ENCODE measurements at places on chromosomes 1 and 21. TPM values are rescaled to one million over a fixed set of nuclear protein-coding genes. Genes with fewer than 3 reads are reported as not detected.

DNA sequence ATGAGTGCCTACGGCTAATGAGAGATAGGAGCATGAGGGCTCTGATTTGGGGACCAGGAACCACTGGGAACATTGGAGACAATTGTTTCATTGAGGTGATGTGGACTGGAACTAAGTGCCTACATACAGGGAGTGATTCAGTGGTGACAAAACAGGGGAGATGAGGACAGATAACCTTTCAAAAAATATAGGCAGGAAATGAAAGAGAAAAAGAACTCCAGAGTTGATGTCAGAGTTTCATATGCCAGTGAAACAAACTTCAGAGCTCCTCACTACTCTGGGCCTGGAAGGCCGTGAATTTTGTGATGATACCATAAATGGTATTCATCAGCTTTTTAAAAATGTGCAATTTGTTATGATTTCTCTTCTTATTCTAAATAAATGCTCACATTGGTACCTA lies 39.3 kb downstream of the FASLG start:
- H3K27me3 ChIP-seq = no peaks in the 10 kb centered on the region
- no peaks in the 10 kb centered on the region for H3K36me3 ChIP-seq
- no peak overlapping the region for H3K4me3 ChIP-seq
- no peak for DNase-seq
- H3K4me1 ChIP-seq = no peaks in the 10 kb centered on the region

DNA sequence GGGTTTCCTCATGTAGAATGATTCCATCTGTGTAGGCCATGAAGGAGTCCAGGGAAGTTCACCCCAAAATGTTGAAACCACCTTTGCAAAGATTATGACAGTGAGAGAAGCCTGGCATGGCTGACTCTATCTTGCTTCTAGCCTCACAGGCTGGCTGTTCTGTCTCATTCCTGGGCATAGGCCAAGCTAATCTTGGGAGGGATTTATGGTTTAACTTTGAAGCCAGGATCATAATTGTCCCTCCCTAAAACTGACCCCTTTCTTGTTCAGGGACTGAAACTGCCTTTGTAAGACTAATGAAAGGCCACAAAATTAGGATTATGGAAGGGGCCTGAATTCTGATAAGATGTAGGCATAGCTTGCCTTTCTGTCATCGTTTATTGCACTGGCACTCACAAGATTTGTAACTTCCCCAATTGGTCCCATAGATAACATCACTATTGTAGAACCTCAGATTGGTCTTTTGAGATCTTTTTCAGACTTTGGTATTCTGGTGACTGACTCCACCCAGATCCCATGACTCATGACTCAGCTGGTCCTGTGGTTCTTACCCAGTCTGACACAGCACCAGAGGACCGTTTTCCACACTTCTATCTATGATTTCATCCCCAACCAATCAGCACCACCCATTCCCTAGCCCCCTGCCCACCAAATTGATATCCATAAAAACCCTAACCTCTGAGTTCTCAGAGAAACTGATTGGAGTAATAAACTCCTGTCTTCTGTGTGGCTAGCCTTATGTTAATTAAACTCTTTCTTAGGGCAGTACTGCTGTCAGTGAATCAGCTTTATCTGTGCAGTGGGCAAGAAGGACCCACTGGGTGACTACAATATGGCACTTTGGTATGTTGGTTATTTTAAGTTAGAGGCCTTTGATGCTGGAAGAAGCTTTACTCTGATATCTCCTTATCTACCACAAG lies 13.6 kb upstream of the LAMTOR5 start:
- no peak overlapping the region for H3K4me3 ChIP-seq
- no peaks in the 10 kb centered on the region for H3K36me3 ChIP-seq

GRCh38 chr1:20107796-20108195 lies 11.5 kb downstream of the PLA2G2D start:
- no peak overlapping the region for H3K27ac ChIP-seq
- H3K4me1 ChIP-seq = peaks cover 3% of the 10 kb centered on the region
- no peaks in the 10 kb centered on the region for H3K36me3 ChIP-seq
- H3K4me3 ChIP-seq = no peak overlapping the region
- H3K27me3 ChIP-seq = peaks cover 31% of the 10 kb centered on the region
- DNase-seq = no peak

GRCh38 chr1:179293340-179294327 lies at the start of gene SOAT1:
TSS of gene SOAT1 (plus strand) at chr1:179293797. CDS start at chr1:179302685, 8,888 bp downstream.
- H3K36me3 ChIP-seq = no peaks in the 10 kb centered on the region
- H3K4me3 ChIP-seq = peak within 1 kb of the TSS; percentile 85
- peak; percentile 88 for DNase-seq

DNA sequence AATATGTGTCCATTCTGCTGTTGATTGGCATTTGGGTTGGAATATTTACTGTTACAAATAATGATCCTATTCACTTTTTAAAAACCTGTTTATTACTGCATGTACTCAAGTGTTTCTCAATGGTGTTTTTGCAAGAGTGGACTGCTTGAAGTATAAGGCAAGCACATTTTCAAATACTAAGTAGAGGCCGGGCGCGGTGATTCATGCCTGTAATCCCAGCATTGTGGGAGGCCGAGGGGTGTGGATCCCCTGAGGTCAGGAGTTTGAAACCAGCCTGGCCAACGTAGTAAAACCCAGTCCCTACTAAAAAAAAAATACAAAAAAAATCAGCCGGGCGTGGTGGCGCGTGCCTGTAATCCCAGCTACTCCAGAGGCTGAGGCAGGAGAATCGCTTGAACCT lies 276.9 kb upstream of the ADGRL4 start:
- H3K4me3 ChIP-seq = no peak overlapping the region
- H3K27ac ChIP-seq = no peak overlapping the region
- H3K4me1 ChIP-seq = no peaks in the 10 kb centered on the region
- H3K27me3 ChIP-seq = no peaks in the 10 kb centered on the region

ANKRD65 gene
- not detected for total RNA-seq

All from IMR-90 (cell line).